ENCODE measurements at places on chromosomes 13 and 19.

GRCh38 chr13:65597839-65598818, 1632.0 kb downstream of the PCDH9 start:
- H3K27me3 ChIP-seq: no peaks in the 10 kb centered on the region
- H3K4me1 ChIP-seq: no peaks in the 10 kb centered on the region

- H3K27me3 ChIP-seq: no peaks in the 10 kb centered on the region
- H3K27ac ChIP-seq: no peak overlapping the region
- no peak overlapping the region for H3K4me3 ChIP-seq
- no peak for DNase-seq
- H3K4me1 ChIP-seq: no peaks in the 10 kb centered on the region
- H3K36me3 ChIP-seq: no peaks in the 10 kb centered on the region
These were observed 18.8 kb downstream of the UBE2L5 start for GRCh38 chr13:30440910-30441703.

GRCh38 chr13:71327266-71327665, 539.7 kb downstream of the DACH1 start:
- H3K4me1 ChIP-seq: no peaks in the 10 kb centered on the region
- H3K4me3 ChIP-seq: no peak overlapping the region
- H3K27me3 ChIP-seq: no peaks in the 10 kb centered on the region
- no peak for DNase-seq
- no peak overlapping the region for H3K27ac ChIP-seq

DNA sequence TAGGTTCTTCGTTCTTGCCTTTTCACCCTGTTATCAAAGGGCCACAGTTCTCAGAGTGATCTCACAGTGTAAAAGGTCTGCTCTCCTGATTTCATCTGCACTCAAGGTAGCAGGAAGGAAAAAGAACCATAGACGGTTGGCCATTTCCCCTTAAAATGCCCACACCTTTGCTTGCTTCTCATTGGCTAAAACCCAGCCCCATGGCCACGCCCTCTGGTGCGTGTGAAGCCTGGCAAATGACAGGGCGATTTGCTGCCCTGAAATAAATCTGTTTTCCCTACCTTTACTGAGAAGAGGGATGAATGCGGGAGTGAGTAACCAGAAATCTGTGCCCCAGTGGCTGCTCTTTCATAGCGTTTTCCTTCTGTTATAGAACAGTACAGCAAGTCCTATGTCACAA, 269.3 kb downstream of the POU4F1 start:
- H3K4me3 ChIP-seq: no peak overlapping the region
- no peak for DNase-seq
- H3K4me1 ChIP-seq: no peaks in the 10 kb centered on the region
- H3K36me3 ChIP-seq: no peaks in the 10 kb centered on the region
- H3K27ac ChIP-seq: no peak overlapping the region

DNA sequence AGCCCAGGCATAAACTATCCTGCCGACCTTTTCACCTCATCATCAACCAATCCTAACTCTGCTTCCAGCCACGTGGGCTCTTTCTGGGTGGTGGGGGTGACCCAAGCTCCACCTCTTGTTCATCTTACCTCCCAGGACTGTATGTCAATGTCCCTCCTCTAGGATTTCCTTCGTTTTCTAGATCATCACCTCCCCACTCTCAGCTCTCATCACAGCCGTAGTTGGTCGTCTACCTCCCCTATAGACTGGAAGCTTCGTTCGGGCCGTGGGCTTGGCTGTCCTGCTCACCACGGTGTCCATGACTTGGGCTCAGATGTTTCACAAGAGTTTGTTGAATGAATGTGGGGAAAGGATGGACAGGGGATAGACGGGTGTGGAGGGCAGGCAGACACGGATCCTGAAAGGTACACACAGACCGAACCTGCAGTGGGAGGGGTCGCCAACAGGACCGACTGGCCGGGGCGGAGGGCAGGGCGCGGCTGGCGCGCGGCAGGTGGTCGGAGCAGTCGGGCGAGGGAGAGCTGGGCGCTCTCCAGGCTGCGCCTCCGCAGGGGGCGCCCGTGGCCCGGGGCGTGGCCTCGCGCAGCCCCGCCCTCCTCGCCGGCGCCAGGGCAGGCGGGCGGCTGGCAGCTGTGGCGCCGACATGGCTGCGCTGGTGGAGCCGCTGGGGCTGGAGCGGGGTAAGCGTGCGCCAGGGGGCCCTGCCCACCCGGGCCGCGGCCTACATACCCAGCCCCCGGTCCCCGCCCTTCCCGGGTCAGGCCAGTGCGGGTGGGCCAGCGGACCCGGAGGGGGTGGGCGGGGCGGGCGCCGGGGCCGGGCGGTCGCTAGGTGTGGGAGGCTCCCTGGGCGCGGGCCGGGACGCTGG, at the start of gene LIN7B:
Gene LIN7B (plus strand): TSS at position 609 of the 868 bp plus-strand sequence. CDS start 35 bp downstream, at position 644.
- DNase-seq: peak; percentile 84
- no peaks in the 10 kb centered on the region for H3K27me3 ChIP-seq
- peaks cover 25% of the 10 kb centered on the region for H3K4me1 ChIP-seq

DNA sequence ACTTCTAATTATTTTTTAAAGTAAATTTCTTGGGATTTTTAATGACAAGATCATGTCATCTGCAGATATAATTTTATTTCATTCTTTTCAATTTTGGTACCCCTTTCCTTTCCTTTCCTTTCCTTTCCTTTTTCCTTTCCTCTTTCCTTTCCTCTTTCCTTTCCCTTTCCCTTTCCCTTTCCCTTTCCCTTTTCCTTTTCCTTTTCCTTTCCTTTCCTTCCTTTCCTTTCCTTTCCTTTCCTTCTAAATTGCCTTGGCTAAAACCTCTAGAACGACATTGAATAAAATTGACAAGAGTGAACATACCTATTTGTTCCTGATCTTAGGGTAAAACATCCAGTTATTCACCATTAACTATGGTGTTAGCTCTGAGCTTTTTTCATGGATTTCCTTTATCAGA, 334.1 kb downstream of the NDFIP2 start:
- H3K27me3 ChIP-seq: no peaks in the 10 kb centered on the region
- no peaks in the 10 kb centered on the region for H3K36me3 ChIP-seq
- no peak for DNase-seq

DNA sequence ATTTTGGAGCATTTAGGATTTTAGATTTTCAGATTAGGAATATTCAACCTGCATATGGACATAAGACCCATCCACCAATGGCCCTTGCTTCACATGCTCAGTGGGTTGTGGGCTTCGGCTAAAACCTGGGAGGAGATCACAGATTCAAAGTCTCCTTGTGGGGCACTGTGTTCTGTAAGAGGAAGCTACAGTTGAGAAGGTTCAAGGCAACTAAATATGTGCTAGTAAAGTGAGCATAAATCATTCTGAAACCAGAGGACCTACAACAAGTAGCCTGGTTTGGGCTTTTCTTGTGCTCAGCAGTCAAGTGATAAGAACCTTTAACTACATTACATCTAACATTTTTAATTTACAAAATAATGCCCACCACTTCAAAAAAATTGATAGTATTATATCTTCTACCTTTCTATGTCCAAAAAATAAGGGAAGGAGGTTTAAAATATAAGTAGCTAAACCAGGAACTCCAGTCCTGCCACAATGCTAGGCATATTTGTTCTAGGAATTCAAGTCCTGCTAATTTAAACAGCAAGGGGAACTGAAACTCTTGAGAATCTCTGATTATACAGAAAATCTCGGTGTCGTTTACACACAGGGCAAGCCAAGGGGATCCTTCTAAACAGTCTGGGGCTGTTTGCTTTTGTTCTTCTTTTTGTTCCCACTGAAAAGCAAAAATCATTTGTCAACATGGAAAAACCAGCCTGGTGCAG, 36.6 kb downstream of the FOXO1 start:
- no peaks in the 10 kb centered on the region for H3K27me3 ChIP-seq
- no peaks in the 10 kb centered on the region for H3K36me3 ChIP-seq
- H3K4me1 ChIP-seq: peaks cover 90% of the 10 kb centered on the region
- no peak for DNase-seq

- H3K27me3 ChIP-seq: no peaks in the 10 kb centered on the region
- no peaks in the 10 kb centered on the region for H3K4me1 ChIP-seq
- H3K36me3 ChIP-seq: no peaks in the 10 kb centered on the region
- no peak overlapping the region for H3K27ac ChIP-seq
- no peak for DNase-seq
These were observed 504.8 kb downstream of the SLITRK1 start for GRCh38 chr13:83377491-83377890.

GRCh38 chr19:41328157-41328841, 18.3 kb downstream of the CCDC97 start:
- H3K4me3 ChIP-seq: no peak overlapping the region
- no peak for DNase-seq
- H3K36me3 ChIP-seq: peaks cover 47% of the 10 kb centered on the region
- no peaks in the 10 kb centered on the region for H3K27me3 ChIP-seq
- H3K4me1 ChIP-seq: peaks cover 73% of the 10 kb centered on the region

Measured in CD4-positive, alpha-beta memory T cell (primary cell).